ENCODE measurements at places on chromosomes 1 and 21.
A peak's percentile ranks its signal among the peaks of the same experiment; 100 is the strongest.

GRCh38 chr1:77280962-77281361 lies 857 bp upstream of the AK5 start:
- DNase-seq: no peak

DNA sequence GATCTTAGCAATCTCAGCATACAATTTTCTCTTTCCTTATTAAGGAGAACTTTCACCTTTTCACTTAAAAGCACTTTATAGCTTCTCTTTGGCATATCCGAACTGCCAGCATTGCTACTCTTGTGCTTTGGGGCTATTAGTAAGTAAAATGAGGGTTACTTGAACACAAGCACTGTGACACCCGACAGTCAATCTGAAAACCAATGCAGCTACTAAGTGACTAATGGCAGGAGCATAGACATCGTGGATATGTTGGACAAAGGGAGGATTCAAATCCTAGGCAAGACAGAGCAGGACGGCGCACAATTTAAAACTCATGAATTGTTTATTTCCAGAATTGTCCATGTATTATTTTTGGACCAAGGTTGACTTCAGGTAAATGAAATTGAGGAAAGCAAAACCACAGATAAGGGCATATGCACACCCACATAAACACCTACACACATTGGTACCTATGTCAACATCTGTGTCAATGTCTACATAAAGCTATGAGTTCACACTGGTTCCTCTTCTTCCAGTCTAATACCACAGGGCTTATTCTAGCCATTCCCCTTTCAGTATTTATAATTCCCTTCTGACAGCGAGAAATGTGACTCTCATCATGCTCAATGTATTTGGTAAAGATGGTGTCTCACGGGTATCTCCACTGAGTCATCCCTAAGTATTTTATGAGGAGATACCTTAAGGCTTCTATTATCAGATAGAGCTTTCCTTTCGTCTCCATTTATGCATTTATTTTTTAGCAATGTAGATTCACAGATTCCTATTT lies 75.3 kb upstream of the RALGPS2 start:
- no peak for DNase-seq

- no peak for DNase-seq
Observed at GRCh38 chr1:201042779-201043461, 19.4 kb upstream of the KIF21B start.

GRCh38 chr1:169110236-169110635 lies 3.7 kb downstream of the ATP1B1 start:
- DNase-seq: no peak

DNA sequence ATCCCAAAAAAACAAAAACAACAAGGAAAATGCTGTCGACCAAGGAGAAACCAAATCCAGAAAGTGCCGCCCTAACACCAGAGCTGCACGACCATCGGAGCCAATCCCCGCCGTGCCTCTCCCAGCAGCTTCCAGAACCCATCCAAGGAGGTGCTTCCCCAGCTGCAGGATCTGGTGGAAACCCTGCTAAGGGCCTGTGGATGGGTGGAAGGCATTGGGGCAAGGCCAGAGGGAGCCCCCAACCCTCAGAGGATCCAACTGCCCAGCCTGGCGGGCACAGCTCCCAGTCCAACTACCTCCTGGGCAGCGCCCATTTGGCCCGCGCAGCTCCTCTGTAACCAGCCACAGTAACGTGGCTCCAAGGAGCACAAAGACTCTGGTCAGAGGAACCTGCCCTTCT lies 81.6 kb downstream of the NPHP4 start:
- DNase-seq: no peak

GRCh38 chr21:42148097-42148496 lies 70.8 kb upstream of the ABCG1 start:
- DNase-seq: no peak

DNA sequence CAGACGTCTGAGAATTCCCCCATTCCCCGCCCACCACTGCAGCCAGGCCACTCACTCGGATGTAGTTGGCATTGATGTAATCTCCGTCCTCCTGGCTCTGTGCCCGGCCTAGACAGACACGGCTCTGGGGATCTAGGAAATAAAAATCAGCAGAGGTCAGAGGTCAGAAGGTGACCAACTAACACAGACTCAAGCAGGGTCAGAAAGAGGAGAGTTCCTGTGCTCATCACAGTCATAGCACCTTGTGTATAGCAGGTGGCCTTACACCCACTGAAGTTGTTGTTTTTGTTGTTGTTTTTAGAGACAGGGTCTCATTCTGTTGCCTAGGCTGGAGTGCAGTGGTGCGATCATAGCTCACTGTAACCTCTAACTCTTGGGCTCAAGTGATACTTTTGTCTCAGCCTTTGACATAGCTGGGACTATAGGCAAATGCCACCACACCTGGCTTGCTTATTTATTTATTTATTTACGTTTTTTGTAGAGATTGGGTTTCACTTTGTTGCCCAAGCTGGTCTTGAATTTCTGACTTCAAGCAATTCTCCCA lies 4.9 kb downstream of the PTPN7 start:
- DNase-seq: no peak

- no peak for DNase-seq
Observed at GRCh38 chr1:202798792-202799331, 9.4 kb downstream of the KDM5B start.

- no peak for DNase-seq
Observed at GRCh38 chr21:39666026-39666425, 53.3 kb downstream of the B3GALT5 start.

DNA sequence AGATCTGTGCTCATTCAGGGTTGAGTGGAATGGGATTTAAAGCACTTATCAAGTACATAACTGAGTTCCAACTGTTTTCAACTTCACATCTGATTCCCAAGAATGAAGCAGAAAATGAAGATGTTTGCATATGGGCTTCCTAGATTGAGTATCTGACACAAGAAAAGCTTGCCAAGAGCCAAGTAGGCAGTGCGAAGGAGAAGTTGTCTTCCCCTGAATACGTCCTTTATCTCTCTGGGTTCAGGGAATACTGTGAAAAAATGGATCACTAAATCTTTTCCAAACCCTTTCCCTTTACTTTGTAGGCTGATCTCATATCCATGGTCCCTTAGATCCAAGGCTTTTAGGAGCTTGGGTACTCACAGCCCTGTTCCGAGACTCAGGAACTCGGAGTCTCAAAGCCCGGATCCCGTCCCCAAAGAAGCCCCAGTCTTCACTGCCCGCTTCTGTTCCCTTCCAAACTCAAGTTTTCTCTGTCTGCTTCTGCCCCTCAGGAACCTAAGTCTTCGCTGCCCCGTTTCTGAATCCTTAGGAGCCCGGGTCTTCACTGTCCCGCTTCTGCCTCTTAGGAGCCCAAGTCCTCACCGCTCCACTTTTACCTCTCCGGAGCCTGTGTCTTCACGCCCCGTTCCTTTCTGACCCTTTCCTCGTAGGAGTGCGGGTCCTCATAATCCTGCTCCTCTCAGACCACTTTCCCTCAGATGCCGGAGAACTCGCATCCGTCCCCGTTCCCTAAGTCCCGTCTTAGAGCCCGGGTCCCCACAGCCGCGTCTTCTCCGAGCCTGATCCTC lies 616 bp downstream of the TAF12 start:
- no peak for DNase-seq

DNA sequence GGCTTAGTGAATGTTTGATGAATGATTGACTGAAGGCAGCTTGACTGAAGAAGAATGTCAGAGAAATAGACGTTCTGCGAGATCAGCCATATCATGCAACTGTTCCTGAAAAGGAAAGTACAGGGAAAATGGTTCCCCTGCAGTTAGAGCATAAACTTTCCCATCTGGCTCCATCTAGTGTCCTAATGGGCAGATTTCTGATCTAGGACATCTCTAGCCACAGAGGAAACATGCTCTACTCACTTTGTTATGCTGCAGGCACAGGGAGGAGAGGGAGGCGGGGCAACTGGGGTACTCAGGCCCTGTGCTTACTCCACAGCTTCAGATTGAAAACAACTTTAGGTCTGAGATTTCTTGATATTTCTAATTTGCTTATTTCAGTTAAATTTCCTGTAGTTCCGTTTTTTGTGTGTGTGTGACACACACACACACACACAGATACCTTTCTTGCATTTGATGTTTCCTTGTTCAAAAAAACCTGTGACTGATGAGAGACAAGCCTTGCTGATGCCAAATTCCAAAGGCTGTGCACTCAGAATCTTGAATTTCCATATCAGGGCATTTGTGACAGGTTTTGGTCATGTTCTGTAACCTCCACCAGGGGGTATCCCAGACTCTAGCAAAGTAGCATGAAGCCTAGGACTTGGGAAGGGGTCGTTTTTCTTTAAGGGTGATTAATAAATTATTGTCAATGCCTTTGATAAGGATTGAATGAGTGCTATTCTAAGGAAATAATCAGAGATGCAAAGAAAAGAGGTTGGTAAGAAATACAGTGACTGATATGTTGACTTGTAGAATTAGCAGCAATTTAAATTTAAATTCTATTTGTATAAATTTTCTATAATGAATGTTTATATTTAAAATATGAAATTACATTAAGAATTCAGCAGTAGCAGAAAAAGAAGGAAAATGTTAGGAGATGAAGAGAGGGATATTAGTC lies 139.7 kb upstream of the BEND5 start:
- DNase-seq: peak; percentile 54

DNA sequence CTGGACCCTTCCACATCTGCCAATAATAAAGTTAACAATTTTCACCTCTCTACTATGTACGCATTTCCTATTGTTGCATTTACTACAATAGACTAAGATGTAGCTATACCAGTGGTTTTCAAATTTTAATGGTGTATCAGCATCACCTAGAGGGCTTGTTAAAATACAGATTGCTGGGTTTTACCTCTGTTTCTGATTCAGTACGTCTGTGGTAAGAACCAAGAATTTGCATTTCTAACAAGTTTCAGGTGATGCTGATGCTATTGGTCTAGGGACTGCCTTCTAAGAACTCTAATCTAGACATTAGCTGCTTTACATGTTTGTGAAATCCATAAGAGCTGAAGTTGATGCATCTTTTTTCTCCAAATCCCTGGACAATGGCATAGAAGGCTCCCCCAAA lies 59.7 kb downstream of the ERICH3 start:
- no peak for DNase-seq

DNA sequence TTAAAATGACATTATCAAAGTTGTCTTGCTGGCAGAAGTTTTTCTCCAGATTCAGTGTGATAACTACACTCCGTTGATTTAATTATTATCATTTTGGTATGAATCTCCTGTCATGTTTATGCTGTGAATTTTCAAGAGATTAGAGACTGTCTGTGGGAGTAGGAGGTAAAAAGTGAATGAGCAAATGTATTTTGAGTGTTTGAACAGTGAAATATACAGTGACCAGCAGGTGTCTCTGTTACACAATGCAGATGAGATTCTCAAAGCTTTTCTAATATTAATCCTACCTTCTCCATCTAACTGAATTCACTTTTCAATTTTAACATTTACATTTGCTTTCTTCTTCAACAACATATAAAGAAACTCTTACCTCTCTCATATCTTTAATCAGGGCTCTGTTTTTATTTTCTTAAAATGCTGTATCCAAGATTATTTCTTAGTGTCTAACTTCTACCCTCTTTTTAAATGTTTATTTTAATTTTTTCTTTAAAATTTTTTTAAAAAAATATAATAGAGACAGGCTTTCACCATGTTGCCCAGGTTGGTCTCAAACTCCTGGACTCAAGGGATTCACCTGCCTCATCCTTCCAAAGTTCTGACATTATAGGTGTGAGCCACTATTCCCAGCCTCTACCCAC lies 20.9 kb upstream of the HSPA13 start:
- DNase-seq: no peak

- peak; percentile 52 for DNase-seq
Observed at GRCh38 chr21:46056450-46056903, 41.4 kb upstream of the COL6A2 start.

DNA sequence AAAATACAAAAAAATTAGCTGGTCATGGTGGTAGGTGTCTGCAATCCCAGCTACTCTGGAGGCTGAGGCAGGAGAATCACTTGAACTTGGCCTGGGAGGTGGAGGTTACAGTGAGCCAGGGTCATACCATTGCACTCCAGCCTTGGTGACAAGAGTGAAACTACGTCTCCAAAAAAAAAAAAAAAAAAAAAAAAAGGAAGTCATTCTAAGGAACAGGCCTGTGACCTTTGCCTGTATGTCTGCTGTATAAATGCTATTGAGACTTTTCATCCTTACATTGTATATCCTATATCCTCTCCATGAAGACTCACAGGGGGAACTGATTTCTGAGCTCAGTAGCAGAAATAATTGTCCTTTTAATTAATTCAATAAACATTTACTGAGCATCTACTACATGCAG lies 7.5 kb upstream of the CTPS1 start:
- no peak for DNase-seq

- DNase-seq: no peak
Observed at GRCh38 chr1:5961601-5962000, 30.6 kb downstream of the NPHP4 start.

GRCh38 chr1:87108228-87108627 lies 193.8 kb downstream of the HS2ST1 start:
- no peak for DNase-seq

DNA sequence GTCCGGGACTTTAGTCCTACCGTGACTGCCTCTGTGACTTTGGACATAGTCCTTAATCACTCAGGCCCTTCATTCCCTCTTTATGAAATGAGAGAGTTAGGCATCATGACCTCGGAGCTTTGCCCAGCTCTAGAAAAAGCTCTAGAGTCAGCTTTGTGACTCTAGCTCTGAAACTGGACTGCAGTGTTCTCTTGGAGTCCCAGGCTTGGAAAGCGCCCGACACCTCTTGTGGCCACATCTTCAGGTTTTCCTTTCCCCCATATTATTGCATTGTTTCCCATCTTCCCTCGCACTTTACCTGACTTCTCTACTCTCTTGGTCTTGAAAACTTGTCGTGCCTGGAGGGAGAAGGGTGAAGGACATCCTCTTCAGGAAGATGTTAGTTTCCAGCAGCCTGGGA lies 12.5 kb upstream of the AMIGO1 start:
- DNase-seq: no peak
